Myocyte (in vitro differentiated cells): ENCODE measurements at places on chromosomes 2 and 18.
A peak's percentile ranks its signal among the peaks of the same experiment; 100 is the strongest.

GRCh38 chr2:71347517-71347916 is 15.9 kb downstream of the ZNF638 start:
- DNase-seq: peak; percentile 30

DNA sequence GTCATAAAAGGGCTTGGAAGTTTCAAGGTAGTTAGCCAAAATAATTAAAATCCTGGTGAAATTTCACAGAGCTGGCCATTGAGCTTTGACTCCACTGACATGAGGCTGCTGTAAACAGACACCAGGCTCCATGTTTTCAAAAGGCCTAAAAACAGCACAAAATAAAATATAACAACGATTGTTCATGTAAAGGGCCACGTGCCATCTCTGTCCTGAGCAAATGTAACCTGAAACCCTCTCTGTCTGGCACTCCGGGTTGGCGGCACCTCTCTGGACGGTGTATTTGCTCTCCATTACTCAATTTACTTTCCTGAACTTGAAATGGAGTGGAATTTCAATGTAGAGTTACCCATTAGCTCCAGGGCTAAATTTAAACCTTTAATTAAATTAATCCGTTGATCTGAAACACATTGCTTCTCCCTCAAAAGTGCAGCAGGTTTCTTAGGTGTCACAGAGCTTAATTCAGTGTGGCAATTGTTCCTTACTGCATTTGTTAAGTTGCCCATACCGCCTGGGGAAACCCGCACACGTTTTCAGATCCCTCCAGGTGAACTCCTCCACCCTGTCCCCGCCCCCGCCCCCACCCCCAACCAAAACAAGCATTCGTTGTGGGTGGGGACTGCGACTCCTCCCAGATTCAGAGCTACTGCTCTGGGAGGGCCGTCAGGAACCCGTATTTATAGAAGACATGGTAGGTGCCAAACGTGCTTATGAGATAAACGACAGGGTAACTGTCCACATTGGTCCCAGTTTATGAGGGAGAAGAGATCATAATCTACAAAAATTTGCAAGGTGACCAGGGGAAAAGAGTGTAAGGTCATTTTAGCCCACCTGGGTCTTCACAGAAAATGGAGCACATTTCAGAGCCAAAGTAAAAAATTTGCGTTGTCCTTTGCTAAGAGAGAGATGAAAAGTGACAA is 1.2 kb upstream of the CABLES1 start:
- no peak for DNase-seq

DNA sequence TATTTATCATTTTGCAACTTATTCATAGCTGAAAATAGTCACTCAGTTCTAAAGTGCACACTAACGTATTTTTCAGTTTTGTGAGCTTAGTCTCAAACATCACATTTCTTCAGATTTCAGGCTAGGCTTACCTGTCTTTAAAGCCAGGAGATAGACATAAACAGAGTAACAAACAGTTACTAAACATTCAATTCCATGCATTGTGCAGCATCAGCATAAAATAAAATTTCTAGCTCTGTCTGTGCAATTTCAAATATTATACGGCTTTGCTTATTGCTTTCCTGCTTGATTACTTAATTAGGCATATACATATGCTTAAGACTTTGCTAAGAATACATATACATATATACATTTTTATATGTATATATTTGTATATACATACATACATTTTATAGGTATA is 637.0 kb downstream of the NR4A2 start:
- DNase-seq: no peak

- no peak for DNase-seq
Measured at GRCh38 chr18:35192415-35192814, 48.4 kb upstream of the ZNF397 start.

DNA sequence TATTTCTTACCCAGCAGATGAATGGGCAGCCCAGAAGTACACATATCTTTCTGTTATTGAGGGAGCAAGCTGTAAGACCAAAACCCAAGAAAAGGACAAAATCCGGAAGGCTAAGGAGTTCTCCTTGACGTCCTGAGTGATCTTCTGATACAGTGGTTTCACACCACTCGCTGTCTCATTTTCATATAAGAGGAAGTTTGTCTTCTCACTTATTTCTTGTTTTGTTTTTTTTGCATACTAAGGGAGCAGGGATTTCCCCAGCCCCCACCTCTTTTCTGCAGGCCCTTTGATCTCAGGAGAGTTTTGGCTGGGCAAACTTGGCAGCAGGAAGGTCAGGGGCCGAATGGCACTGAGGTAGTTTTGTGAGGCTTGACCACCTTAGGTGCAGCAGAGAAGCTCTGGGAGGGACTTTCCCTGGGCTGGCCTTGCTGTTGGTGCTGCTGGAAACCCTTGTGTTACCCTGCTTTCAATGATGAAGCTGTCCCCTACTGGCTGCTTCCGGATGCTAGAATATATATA is 13.3 kb downstream of the CHRNA1 start:
- DNase-seq: no peak

- no peak for DNase-seq
Measured at GRCh38 chr2:21033237-21034155, 10.4 kb downstream of the APOB start.

- peak; percentile 88 for DNase-seq
Measured at GRCh38 chr18:647304-647703, 10.1 kb upstream of the TYMS start.
